ENCODE measurements at places on chromosomes 7 and 10.

GRCh38 chr10:105183536-105183935, 542.4 kb downstream of the SORCS3 start:
- peak; percentile 1 for DNase-seq

GRCh38 chr10:52376694-52377354, 62.7 kb downstream of the DKK1 start:
- no peak for DNase-seq

- no peak for DNase-seq
Measured at GRCh38 chr10:4407783-4408182, 418.2 kb upstream of the AKR1E2 start.

DNA sequence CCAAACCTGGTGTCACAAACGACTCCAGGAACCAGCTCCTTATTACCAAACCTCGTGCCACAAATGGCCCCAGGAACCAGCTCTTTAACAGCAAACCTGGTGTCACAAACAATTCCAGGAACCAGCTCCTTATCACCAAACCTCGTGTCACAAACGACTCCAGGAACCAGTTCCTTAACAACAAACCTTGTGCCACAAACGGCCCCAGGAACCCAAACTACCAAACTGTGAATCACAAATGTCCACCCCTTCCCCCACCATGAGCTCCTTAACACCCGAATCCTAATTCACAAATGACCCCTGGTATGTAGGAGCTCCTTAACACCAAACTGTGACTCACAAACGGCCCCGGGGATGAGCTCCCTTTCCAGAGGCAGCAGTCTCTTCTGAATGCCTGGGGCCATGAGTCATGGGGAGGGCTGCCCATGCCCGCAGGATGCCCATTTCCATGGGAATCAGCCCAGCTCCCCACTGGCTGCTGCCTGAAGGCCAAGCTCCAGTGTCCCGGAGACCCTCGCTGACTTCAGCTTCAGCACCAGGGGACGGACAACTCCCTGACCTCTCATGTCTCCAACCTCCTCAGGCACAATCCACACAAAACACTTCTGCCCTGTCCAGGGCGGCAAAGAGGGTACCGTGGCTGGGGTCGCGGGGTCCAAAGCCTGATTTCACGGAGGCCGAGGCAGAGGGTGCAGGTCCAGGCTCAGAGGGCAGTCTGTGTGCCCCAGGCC, 213.1 kb downstream of the ELFN1 start:
- DNase-seq: no peak

GRCh38 chr7:42770114-42770513, 141.8 kb downstream of the C7orf25 start:
- no peak for DNase-seq

- no peak for DNase-seq
Measured at GRCh38 chr7:14480281-14480680, 422.3 kb downstream of the DGKB start.

DNA sequence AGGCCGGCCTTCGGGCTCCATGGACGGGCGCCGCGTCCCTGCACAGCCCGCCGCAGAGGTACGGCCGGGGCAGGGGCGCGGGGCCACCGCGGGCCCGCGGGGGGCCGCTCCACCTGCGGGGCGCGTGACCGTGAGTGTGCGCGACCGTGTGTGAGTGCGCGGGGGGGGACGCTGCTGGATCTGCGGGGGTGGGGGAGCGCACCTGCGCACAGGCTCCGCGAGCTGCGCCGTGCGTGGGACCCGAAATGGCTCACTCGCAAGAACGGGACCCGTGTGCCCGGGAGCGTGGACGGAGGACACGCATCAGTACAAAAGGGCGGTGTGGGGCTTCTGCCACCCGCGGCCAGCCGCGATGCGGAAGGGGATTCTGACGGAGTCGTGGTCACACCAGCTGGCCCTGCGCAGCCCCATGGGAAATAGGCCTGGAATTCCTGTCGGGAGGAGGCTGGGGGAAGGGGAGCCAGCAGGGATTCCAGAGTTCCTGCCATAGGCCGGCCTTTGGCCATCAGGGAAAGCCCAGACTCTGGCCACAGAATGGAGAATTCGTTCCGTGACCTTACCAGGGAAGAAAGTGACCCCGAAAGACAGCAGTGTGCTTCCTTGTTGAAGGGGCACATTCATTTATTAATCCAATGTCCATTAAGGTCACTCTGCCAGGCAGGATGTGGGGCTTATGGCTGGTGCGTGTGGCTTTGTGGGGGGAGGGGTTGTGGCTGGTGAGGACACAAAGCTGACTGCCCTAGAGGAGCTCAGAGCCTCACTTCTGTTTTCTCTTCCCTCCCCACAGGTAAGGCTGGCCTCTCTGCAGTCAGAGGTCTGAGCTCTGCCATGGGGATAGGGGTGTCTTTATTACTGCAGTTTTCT, 494 bp downstream of the REPIN1 start:
- DNase-seq: peak; percentile 65

DNA sequence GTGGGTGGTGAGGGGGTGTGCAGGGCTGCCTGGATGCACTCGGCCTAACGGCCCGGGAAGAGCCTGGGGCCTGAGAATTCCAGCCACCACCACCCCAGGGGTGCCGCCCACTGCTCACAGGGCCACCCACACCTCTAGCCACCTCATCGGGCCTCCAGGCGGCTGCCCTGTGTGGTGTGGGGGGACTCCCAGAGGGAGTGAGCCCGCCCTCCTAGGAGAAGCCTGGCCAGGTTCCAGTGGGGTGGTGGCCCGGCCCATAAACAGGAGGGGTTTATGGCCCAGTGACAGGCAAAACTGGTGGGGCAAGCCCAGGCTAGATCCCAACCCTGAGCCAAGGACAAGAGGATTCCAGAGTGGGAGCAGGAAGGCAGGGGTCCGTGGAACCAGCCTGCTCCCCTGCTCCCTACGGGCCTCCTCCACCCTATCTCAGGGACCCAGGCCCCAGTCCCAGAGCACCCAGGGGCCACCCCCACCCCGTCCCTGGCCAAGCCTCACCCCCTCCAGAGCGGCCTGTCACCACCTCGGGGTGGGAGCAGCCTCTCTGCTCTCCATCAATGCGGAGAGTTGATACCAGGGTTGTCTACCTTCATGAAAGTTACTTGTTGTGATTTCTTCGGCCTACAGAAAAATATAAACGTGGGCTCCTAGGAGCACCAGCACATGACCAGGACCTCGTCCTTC, 20.2 kb upstream of the PDGFA start:
- no peak for DNase-seq

GRCh38 chr10:3588346-3588745, 196.7 kb downstream of the KLF6 start:
- DNase-seq: no peak

DNA sequence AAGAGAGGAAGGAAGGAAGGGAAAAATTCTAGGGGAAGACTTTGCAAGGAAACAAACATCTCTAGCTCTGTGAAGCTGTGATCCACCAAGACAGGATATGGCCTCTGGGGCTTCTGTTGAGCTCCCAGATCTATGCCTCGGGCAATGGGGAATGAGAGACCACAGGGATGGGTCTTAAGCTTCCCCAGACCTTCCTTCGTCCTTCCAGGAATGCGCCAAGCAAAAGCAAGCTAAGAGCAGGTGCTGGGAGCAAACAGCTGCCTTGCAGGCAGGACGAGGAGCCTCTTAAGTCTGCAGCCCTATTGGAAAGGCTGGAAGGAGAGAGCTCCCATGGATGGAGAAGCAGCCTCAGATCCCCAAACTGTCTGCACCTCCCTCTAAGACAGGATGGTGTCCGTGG, 21.9 kb upstream of the ELN start:
- DNase-seq: no peak

DNA sequence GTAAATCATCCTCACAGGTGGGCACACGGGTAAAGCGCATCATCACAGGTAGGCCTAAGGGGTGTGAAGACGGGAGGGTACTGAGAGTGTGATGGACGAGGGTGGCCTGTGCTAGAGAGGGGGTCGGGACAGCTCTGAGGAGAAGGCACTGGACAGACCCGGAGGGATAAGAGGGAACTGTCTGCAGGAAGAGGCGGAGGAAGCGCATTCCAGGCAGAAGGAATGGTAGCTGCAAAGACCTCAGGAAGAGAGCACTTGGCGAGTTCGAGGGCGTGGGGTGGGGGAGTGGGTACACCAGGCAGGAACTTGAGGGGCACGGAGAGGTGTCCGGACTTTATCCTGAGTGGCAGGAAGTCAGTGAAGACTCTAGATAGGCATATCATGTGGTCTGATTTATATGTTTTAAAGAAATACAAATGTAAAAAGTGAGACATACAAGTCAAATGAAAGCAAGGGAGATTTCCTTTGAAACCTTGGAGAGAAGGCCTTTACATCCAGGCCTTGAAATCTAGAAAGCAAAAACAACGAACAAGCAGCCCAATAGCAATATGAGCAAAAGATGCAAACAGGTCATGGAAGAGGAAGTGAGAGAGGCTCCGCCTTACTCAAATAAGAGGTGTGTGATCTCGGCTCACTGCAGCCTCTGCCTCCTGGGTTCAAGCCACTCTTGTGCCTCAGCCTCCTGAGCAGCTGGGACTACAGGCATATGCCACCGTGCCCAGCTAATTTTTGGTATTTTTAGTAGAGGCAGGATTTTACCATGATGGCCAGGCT, 3.6 kb downstream of the LHPP start:
- no peak for DNase-seq

GRCh38 chr7:150365673-150366398, 2.8 kb upstream of the REPIN1 start:
- DNase-seq: no peak

DNA sequence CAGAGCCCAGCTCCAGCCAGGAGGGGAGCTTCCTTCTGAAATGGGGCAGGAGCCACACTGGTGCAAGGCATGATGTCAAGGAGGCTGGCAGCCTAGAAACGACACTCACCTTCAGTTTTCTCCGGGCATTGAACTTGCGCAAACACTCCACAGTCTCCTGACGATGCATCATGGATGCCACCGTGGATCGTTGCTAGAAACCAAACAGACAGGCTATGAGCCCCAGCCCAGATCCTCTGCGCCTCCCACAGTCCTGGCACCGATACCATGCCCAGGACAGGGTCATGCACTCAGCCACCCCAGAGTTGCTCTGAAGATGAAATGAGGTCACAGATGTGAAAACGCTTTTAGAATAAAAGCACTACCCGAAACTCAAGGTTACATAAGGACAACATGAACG, 31.0 kb upstream of the NDST2 start:
- no peak for DNase-seq

DNA sequence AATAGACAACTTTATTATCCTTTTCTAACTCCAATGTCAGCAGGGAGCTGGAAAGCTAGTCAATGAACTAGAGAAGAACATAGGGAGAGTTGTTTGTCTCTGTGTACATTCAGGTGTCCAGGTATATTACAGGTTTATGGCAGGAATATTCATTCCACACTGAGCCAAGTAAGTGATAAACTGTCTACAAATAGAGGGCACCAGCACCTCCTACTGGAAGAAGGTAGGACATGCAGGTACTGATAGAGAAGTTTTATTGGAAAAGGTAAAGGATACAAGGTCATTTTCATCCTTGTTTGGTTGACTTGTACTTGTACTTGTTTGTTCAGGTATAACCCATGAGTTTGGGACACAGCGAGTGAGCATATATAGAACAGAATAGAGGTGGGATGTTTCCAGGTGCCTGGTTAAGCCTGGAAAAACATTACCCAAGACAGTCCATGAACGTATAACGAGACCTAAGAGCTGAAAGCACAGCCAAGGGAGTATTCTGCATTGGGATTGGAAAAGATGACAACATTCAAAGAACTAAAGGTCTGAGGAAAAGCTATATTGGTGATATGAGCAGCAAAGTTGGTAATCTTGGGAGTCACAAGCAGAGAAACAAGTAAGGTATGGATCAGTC, 61.4 kb upstream of the PPP1R3C start:
- peak; percentile 18 for DNase-seq

DNA sequence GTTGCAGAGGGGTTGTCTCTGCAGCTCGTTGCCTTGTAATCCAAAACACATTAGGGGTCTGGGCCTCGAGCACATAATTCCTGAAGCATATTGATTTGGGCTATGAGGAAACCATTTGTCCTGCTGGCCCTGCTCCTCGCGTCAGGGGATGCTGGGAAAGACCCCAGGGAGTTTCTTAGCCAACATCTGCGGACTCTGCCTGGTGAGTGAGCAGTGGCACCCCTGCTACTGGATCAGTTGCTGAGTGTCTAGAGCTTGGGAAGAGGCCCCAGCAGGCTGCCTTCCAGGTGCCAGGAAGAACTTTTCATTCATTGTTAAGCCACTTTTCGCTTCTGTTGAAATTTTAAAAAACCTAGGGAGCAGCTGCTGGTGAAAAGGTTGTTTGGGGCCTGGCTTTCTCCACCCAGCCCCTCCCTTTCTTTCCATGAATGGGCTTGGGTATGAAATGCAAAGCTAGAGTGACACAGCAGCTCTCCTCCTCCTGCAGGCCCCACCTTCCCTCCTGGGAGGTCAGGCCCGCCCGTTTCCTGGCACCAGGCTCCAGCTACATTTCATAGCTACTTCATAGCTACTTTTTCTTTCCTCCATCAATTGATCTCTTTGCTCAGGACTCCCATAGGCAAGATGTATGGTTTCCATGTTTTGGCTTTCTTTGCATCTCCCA, 26.8 kb downstream of the TACR2 start:
- no peak for DNase-seq

- no peak for DNase-seq
Measured at GRCh38 chr7:101977249-101977648, 159.8 kb downstream of the CUX1 start.

DNA sequence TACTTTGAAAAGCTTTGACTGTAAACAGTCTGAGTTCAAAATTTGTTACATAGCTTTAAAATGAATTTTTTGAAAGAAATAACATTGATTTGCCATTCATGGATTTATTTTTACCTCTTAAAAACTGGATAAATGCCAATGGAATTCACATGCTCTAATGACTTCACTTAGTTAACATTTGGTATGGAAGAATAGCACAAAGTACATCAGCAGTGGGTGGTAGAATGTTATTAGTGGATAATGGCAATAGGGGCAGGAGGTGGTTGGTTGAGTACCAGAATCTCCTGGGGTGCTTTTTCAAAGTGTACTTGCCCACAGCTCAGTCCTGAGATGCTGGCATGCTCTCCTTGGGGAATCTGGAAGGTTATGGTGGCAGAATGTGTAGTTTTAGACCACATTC, 4.7 kb downstream of the PPP1R9A start:
- no peak for DNase-seq

DNA sequence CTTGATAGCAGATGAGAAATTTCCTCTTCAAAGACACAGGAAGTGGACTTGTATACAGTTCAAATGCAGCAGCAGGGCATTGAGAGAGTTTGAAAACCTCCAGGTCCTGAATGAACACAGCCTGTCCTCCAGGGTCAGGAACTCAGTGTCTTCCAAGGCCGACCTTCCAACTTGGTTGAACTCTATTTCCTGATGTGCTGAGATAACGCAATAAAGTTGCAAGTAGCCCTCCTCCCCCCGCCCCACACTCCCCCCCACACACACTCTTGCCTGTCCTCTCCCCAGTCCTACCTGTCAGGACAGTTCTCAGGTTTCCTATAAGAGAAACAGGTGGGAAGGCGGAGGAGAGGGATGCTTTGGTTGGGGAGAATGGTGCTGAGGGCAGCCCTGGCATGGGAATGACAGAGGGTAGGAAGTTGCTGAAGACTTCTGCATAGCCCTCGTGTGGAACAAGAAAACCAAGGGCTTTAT, 90.0 kb downstream of the CCDC71L start:
- DNase-seq: no peak

- no peak for DNase-seq
Measured at GRCh38 chr10:130353928-130354572, 217.9 kb downstream of the GLRX3 start.

GRCh38 chr10:133039107-133039802, 48.5 kb upstream of the ADGRA1 start:
- DNase-seq: no peak

- DNase-seq: no peak
Measured at GRCh38 chr7:82275342-82275741, 168.2 kb downstream of the CACNA2D1 start.

GRCh38 chr10:132139526-132139925, 47.2 kb upstream of the DPYSL4 start:
- DNase-seq: no peak
